ENCODE measurements at places on chromosomes 4 and X.

DNA sequence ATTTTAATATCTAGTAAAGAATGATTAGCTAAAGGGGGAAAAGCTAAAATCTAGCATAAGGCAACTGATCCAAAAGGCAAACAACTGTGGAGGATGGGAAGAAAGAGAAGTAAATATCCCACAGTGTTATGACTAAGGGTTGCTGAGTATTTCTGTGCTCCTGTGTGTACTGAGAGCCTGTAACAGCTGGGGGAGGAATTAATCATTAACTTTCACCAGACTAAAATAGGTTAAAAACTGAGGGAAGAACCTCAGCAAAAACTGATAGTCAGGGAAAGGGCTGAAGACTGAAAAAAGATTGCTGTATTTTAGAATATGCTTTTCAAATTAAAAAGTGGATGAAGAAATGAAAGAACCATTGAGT lies 365.9 kb downstream of the CXXC4 start:
- no peak for DNase-seq

GRCh38 chr4:78765432-78766006 lies 10.6 kb upstream of the BMP2K start:
- no peak for DNase-seq

- no peak for DNase-seq
Observed at GRCh38 chrX:111892375-111892774, 16.4 kb downstream of the TRPC5OS start.

- no peak for DNase-seq
Observed at GRCh38 chr4:4746444-4746843, 113.0 kb upstream of the MSX1 start.

GRCh38 chr4:177546745-177547144 lies 104.5 kb upstream of the AGA start:
- no peak for DNase-seq

GRCh38 chr4:2810388-2810787 lies 17.5 kb downstream of the SH3BP2 start:
- no peak for DNase-seq

GRCh38 chr4:19074036-19074435 lies 1052.5 kb upstream of the LCORL start:
- no peak for DNase-seq

DNA sequence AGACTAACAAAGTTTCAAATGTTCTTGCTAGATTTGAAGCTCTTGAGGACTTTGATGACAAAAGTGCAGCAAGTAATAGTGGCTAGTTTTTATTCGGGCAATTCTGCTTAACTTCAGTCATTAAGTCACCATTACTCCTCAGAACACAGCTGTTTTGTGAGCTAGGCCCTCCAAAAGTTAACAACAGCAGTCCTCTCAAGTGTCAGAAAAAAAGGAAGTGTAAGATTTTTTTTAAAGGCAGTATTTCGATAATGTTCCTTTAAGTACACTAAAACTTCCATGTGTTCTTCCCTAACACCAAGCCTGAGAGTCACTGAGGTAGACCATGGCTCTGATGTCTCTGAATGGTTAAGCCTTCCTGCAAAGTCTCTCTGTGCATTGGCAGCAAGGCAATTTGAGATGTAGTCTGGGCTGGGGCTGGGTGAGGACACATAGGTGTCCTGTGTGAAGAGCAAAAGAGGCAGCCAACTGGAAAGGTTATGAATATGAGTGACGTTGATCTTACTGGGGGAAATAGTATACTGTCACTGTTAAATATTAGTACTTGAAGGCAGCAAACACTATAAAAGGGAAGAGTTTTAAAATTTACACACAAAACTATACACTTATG lies 174.0 kb upstream of the MAP3K15 start:
- DNase-seq = no peak

GRCh38 chr4:137661693-137662092 lies 129.4 kb upstream of the PCDH18 start:
- no peak for DNase-seq

GRCh38 chr4:7708981-7709380 lies 230.7 kb downstream of the AFAP1 start:
- no peak for DNase-seq

- no peak for DNase-seq
Observed at GRCh38 chr4:83582289-83582785, 46.4 kb downstream of the GPAT3 start.

- peak; percentile 75 for DNase-seq
Observed at GRCh38 chr4:985123-985830, 1.6 kb upstream of the IDUA start.

DNA sequence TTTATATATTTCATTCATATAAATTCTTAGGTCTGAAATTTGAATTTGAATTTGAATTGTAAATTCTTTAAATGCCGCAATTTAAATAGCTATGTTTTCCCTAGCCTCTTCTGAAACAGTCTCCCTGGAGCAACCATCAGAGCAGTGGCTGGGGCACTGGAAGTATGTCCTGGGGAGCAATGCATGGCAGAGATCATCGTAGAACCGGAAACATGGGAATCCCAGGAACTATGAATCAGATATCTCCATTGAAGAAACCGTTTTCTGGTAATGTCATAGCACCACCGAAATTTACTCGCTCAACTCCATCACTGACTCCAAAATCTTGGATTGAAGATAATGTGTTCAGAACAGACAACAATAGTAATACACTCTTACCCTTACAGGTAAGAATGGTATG lies 4.9 kb downstream of the CPEB2 start:
- no peak for DNase-seq

- no peak for DNase-seq
Observed at GRCh38 chrX:7054219-7055216, 93.0 kb upstream of the STS start.

GRCh38 chrX:105701310-105702052 lies 120.9 kb upstream of the NRK start:
- no peak for DNase-seq

- DNase-seq = no peak
Observed at GRCh38 chr4:63218856-63219255, 1190.4 kb downstream of the TECRL start.

DNA sequence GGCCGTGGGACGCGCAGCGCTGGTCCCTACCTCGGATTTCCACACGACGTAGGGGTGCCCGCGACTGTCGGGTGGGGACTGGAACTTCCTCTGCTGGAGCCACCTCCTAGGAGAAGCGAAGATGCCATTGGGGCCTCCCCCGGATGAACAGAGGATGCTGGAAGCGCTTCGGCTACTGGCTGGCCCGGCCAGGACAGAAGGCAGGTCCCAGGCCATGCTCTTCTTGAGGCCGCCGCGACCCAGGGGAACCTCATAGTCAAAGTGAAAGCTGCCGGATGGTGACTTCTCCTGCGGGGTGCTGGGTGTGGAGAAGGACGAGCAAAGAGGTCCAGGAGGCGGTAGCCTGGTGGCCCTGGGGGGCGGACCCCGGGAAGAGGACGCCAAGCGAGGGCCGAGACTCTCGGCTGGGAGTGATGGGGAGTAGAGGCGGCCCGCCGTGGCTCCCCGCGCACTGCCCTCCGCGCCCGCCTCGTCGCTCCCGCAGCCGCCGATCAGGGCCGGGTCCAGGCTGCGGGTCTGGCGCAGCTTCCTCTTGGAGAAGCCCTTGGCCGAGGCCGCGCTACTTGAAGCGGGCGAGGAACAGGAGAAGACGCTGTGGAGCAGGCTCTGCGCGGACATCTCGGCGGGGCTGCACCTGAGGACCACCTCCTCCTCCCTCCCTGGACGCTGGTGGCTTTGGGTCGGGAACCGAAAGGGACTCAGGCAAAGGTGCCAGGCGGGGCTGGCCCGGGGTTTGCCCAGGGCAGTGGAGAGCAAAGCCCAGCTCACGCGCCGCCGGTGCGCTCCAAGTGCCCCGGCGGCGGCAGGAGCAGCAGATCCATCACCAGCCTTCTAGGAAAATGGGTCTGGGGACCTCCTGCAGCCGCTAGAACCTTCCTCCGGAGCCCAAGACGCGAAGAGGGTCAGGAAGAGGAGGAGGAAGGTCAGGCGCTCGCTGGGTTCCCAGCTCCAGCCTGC lies 1.2 kb downstream of the ARHGAP6 start:
- no peak for DNase-seq

DNA sequence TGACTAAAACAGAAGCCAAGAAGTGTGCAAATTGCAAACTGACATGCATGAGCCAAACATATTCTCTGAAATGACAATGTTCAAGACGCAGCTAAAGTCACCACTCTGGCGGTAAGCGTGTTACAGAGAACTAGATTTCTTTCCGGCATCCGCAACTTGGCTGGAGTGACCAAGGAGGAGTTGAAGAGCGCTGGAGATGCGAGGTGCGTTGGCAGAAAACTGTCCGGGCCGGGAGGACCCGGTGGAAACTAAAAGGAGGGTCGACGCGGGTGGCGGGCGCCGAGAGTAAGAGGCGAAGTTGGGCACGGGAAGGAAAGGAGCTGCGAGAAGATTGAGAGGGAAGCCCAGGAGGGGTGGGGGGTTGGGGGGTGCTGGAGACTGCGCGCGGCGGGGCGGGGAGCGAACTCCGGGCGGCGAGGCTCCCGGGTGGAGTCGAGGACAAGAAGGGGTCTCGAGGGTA lies 807 bp downstream of the SEL1L3 start:
- DNase-seq = peak; percentile 57

DNA sequence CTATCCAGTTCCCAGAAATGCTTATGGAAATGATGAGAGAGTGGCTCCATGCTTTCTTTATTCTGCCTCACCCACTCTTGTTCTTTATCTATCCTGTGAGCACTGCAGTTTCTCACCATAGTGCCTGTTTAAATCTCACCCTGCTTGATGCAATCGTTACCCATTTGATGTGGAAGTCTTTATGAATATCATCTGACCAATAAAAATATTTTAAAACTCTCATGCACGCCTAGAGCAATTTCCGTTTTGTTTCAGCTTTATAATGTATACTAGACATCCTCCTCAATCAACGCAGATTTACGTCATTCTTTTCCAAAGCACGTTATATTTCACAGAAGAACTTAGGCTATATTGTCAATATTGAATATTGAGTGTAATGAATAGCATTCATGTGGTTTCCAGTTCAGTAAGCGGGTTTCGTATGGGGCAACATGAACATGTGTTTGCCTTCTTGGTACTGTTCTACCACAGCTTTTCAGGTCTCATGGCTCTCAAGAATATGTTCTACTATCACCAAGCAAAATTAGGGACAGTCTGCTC lies 32.9 kb downstream of the GPM6A start:
- DNase-seq = no peak

- peak; percentile 23 for DNase-seq
Observed at GRCh38 chrX:39445336-39445735, 644.1 kb downstream of the MID1IP1 start.

GRCh38 chr4:108365551-108365950 lies 196.8 kb upstream of the LEF1 start:
- DNase-seq = no peak

DNA sequence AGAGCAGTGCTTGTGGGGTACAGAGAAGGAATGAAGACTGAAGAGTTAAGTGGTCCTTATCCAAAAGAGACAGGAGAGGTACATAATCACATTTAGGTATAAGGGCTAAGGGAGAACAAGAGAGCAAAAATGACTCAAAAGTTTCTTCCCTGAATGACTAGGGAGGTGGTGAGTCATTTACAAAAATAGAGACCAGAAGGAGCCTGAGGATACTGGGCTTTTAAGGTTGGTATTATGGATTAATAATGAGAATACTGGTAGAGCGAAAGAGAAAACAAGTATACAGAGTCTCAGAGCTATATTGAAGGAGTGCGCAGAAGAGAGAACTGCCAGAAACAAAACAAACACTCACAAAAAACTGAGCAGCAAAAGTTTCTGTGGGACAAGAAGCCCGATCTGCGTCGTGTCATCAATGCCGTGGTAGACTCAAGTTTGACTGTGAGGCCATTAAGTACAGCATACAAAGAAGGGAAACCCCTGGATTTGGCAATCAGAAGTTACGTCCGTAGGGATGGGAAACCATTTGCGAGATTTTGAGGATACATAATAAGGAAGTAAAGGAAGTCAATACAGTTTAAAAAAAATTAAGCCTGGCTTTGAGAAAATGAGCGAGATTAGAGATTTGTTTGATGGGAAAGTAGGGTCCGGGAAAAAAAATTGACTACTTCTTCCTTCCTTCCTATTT lies 129.1 kb upstream of the STIM2 start:
- peak; percentile 77 for DNase-seq

- no peak for DNase-seq
Observed at GRCh38 chr4:154124539-154125255, 335.8 kb upstream of the SFRP2 start.

- no peak for DNase-seq
Observed at GRCh38 chr4:82983444-82983843, 27.2 kb downstream of the LIN54 start.

DNA sequence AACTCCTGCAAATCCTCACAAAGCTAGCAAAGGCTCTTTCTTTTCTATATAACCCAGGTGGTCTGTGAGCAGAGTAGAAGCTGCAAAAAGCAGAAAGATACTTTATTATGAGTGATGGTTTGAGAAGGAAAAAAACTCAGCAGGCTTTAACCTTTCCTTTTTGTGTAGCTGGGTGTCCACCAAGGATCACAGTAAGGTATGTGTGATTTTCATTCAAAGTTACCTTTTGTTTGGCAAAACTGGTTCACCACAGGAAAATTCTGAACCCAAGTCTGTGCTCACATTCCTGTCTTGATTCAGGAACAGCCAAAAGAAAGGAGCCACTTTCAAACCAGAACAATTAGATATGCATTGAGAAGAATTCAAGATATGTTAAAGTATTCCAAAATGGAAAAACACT lies 35.7 kb downstream of the FRAS1 start:
- DNase-seq = no peak

- DNase-seq = no peak
Observed at GRCh38 chr4:61663310-61663709, 463.2 kb downstream of the ADGRL3 start.

DNA sequence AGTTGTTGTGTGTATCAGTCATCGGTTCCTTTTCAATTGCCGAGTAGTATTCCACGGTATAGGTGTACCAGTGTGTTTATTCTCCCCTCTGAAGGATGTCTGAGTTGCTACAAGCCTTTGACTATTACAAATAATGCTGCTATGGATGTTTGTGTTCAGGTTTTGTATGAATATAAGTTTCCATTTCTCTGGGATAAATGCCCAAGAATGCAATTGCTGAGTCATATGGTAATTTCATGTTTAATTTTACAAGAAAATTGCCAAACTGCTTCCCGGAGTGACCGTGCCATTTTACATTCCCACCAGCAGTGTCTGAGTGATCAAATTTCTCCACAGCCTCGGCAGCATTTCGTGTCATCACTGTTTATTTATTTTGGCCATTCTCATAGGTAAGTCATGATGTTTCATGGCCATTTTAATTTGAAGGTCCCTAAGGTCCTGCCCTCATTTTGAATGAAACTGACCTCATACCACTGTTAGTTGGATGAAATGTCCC lies 73.9 kb downstream of the IRF2 start:
- peak; percentile 68 for DNase-seq

DNA sequence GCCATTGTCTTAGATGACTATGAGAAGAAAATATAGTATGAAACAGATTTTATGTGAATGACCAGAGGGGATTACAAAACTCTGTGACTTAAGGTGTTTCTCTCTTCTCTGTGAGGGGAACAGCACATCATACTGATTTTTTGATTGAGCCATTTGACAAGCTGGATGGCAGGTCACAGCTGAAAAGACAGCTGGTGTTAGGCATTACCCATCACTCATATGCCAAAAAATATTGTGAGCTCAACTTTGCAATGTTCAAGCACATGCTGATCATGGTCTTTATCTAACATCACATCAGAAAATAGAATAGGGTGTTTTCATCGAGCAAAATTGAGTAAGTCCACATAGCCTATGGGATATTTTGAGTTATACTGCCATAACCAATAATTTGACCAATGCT lies 86.7 kb upstream of the TECRL start:
- DNase-seq = no peak
